ENCODE measurements at places on chromosomes 11 and 22. TPM values are rescaled to one million over a fixed set of nuclear protein-coding genes. Genes with fewer than 3 reads are reported as not detected.
A peak's percentile ranks its signal among the peaks of the same experiment; 100 is the strongest.

PDGFD gene
- 8.0 TPM for total RNA-seq

CDC42BPG gene
- total RNA-seq, result 20.1 TPM

POU2AF2 gene
- not detected for total RNA-seq

LRRN4CL gene
- 0.65 TPM for total RNA-seq

TEX54 gene
- not detected for total RNA-seq

MMP13 gene
- not detected for total RNA-seq

MEI1 gene
- total RNA-seq, result 1.5 TPM

P2RX6 gene
- 0.57 TPM for total RNA-seq

DNA sequence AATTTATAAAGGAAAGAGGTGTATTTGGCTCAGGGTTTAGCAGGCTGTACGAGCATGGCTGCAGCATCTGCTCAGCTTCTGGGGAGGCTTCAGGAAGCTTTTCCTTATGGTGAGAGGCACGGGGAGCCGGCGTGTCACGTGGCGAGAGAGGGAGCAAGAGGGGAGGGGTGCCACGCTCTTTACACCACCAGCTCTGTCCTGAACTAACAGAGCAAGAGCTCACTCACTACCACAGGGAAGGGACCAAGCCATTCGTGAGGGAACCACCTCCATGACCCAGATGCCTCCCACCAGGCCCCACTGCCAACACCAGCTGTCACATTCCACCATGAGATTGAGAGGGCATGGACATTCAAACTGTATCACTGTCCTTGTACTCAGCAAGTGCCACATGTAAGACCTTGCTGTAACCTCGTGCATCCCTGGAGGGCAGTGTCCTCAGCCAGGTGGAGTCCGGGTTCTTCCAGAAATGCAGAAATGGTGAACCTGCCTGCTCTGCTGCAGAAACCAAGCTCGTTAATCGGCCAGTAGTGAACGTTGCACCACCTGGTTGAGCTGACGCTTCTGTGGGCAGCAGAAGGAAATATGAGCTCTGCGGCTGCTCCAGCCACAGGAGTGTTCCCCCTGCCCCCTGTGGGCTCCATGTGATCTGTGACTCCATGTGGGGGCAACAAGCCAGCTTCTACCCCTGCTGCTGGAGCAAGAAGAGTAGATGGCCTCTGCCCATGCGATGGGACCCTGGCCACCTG lies 368.6 kb downstream of the TBC1D22A start:
- H3K27me3 ChIP-seq, result peaks cover 26% of the 10 kb centered on the region
- DNase-seq, result no peak
- no peak overlapping the region for H3K27ac ChIP-seq
- H3K4me1 ChIP-seq, result no peaks in the 10 kb centered on the region
- no peak overlapping the region for H3K4me3 ChIP-seq

GRCh38 chr22:37406441-37407235 lies 20.6 kb downstream of the ELFN2 start:
- H3K27ac ChIP-seq, result peak overlapping the region; percentile 15
- peaks cover 17% of the 10 kb centered on the region for H3K27me3 ChIP-seq
- H3K4me3 ChIP-seq, result no peak overlapping the region

DNA sequence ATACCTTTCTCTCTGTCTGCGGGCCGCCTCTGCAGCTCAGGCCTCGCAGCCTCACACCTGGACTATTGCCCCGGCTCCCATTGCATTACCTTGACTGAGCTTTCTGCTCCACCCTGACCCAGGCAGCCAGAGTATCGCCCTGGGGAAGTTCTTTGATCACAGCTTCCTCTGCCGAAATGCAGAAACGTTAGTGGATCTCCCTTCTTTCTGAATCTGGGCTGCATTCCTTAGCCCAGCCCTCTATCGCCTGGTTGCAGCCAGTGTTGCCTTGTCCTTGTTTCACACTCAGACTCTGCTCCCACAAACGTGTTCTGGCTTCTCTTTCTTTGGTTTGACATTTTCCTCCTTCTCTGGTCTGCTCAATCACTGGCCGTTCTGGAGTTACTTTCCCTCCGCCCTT lies 195.7 kb downstream of the ADAMTS15 start:
- H3K4me1 ChIP-seq, result no peaks in the 10 kb centered on the region
- H3K27me3 ChIP-seq, result peaks cover 16% of the 10 kb centered on the region
- no peaks in the 10 kb centered on the region for H3K36me3 ChIP-seq
- DNase-seq, result no peak
- no peak overlapping the region for H3K27ac ChIP-seq
- H3K4me3 ChIP-seq, result no peak overlapping the region

DNA sequence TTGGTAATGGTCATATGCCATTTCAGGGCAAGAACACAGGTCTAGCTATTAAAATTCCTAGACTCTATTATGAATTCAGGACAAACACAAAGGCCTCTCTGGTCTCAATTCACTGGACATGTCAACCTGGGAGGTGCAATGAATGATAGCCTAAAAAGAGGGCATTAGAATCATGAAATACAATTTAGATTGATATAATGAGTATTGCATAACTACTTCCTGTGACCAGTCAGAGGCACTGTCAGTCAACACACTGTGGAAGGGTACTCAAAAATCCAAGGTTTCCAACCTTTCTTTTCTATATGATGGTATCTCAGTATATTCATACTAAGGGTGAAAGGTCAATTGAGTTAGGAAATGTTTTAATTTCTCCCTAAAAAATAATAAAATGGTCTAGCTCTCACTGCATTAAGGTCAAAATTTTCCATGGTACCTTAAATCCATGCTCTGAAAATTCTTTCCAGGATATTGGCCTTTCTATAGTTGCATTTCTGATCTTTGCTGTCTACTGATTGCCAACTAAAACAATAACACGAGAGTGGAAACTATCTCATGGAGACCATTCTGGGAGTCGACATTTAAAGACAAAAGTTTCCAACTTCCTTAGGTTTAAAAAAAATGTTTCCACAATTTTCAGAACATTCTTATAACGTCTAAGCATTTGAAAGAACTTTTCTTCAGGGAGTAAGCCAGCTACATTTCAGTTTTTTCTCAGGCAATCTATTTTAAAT lies 81.7 kb upstream of the APOA1 start:
- H3K36me3 ChIP-seq, result peaks cover 6% of the 10 kb centered on the region
- peak overlapping the region; percentile 35 for H3K27ac ChIP-seq
- H3K27me3 ChIP-seq, result no peaks in the 10 kb centered on the region

- H3K4me3 ChIP-seq, result no peak overlapping the region
- peaks cover 3% of the 10 kb centered on the region for H3K4me1 ChIP-seq
- no peak overlapping the region for H3K27ac ChIP-seq
- H3K36me3 ChIP-seq, result no peaks in the 10 kb centered on the region
- peaks cover 7% of the 10 kb centered on the region for H3K27me3 ChIP-seq
Observed at GRCh38 chr22:46560696-46561295, 23.4 kb upstream of the CELSR1 start.

DNA sequence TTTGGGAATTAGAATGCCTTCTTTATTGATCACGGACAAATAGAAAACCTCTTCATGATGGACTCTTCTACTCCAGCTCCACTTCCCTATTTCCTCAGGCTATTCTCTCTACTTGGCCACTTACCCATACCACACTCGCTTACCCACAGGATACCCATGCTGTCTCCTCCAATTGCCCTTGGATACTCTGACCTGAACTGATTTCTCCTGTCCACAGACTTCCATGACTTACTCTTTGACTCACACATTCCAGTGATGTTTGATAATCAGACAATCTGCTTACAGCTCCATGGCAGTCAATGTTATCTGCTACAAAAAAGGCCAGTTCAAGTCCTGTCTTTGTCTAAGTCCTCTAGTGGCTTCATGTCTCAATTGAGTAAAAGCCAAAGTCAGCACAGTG lies 292.0 kb upstream of the CTSC start:
- no peak overlapping the region for H3K27ac ChIP-seq
- no peaks in the 10 kb centered on the region for H3K4me1 ChIP-seq
- no peak for DNase-seq
- H3K27me3 ChIP-seq, result no peaks in the 10 kb centered on the region
- no peaks in the 10 kb centered on the region for H3K36me3 ChIP-seq

DNA sequence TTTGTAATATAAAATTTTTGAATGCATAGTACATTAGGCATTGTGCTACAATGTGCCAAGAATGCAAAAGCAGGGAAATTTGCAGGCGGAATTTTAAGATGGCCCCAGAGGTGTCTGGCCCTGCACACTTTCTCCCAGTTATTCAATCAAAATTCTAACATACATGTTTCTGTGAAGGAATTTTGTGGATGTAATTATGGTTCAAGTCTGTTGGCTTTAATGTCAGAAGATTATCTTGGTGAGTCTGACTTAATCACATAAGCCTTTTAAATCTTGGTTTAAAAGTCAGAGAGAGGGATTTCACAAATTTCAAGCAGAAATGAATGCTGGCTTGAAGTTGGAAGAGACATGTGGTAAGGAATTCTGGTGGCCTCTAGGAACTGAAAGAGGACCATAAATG lies 423.4 kb upstream of the CCDC179 start:
- no peak overlapping the region for H3K4me3 ChIP-seq
- no peaks in the 10 kb centered on the region for H3K27me3 ChIP-seq
- no peak for DNase-seq
- H3K4me1 ChIP-seq, result no peaks in the 10 kb centered on the region
- H3K36me3 ChIP-seq, result no peaks in the 10 kb centered on the region
- H3K27ac ChIP-seq, result no peak overlapping the region

- H3K4me3 ChIP-seq, result peak overlapping the region; percentile 55
- DNase-seq, result no peak
- no peaks in the 10 kb centered on the region for H3K36me3 ChIP-seq
Observed at GRCh38 chr22:50169774-50170341, 673 bp upstream of the PANX2 start.

GRCh38 chr22:21857481-21857914 lies 9.9 kb downstream of the MAPK1 start:
- H3K4me1 ChIP-seq, result peaks cover 61% of the 10 kb centered on the region
- no peak for DNase-seq
- H3K27me3 ChIP-seq, result no peaks in the 10 kb centered on the region
- no peak overlapping the region for H3K4me3 ChIP-seq
- peak overlapping the region; percentile 77 for H3K27ac ChIP-seq

- peaks cover 37% of the 10 kb centered on the region for H3K4me1 ChIP-seq
- no peak for DNase-seq
- no peaks in the 10 kb centered on the region for H3K36me3 ChIP-seq
- no peak overlapping the region for H3K4me3 ChIP-seq
- H3K27ac ChIP-seq, result no peak overlapping the region
- no peaks in the 10 kb centered on the region for H3K27me3 ChIP-seq
Observed at GRCh38 chr11:95256321-95256779, 25.3 kb upstream of the SESN3 start.

DNA sequence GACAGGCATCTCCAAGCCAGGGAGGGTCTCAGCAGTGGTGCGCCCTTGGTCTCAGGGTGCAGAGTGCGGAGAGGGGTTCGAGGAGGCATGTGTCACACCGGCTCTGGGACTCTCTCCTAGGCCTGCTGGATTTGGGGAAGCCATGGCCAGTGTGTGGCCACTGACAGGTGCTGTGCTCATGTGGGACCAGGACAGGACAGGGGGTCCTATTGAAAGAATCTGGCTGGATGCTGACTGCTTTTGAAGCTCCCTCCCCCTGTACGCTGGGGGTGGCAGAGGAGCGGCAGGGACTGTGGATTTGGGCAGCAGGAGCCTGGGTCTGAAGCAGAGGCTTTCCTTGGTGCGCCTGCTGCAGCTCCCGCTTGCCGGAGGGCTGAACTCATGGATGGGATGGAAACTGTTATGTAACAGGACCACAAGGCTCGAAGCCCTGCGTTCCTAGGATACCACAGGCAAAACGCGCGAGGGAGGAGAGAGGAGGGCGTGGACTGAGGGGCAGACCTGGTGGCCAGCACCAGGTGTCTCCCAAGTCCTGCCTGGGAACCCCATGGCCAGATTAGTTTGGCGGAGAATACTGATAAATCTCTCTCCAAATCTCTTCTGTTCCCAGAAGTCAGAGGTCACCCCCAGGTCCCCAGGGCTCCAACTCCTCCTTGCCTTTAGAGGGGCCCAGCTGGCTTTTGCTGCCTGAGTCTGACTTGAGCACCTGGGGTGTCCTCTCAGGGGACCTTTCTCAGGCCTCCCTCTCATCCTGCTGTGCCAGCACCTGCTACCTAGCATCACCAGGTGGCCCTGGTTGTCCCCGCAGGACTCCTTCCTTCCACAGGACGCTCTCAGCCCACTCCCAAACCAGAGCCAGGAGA lies 13.8 kb upstream of the TEF start:
- DNase-seq, result no peak
- no peak overlapping the region for H3K4me3 ChIP-seq
- no peak overlapping the region for H3K27ac ChIP-seq
- peaks cover 10% of the 10 kb centered on the region for H3K4me1 ChIP-seq
- peaks cover 3% of the 10 kb centered on the region for H3K27me3 ChIP-seq

DNA sequence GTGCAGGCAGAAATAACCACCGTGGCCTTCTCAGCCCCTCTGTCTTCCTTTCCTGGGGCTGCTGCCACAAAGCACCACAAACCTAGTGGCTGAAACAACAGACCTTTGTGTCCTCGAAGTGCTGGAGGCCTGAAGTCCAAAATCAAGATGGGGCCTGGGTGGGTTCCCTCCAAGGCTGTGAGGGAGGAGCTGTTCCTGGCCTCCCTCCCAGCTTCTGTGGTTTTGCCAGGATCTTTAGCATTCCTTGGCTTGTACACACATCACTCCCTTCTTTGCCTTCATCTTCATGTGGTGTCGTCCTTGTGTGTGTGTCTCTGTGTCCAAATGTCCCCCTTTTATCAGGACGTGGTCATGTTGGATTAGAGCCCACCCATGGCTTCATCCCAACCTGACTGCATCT lies 29.0 kb upstream of the PARVG start:
- H3K4me1 ChIP-seq, result peaks cover 3% of the 10 kb centered on the region
- no peaks in the 10 kb centered on the region for H3K36me3 ChIP-seq
- H3K27ac ChIP-seq, result no peak overlapping the region
- H3K4me3 ChIP-seq, result no peak overlapping the region
- peaks cover 26% of the 10 kb centered on the region for H3K27me3 ChIP-seq

GRCh38 chr11:72781313-72782080 lies 12.3 kb downstream of the STARD10 start:
- peak overlapping the region; percentile 85 for H3K4me3 ChIP-seq
- H3K27me3 ChIP-seq, result no peaks in the 10 kb centered on the region

- H3K4me1 ChIP-seq, result peaks cover 1% of the 10 kb centered on the region
- no peaks in the 10 kb centered on the region for H3K36me3 ChIP-seq
- H3K4me3 ChIP-seq, result no peak overlapping the region
- DNase-seq, result no peak
Observed at GRCh38 chr22:22884888-22885840, 2.5 kb upstream of the IGLL5 start.

DNA sequence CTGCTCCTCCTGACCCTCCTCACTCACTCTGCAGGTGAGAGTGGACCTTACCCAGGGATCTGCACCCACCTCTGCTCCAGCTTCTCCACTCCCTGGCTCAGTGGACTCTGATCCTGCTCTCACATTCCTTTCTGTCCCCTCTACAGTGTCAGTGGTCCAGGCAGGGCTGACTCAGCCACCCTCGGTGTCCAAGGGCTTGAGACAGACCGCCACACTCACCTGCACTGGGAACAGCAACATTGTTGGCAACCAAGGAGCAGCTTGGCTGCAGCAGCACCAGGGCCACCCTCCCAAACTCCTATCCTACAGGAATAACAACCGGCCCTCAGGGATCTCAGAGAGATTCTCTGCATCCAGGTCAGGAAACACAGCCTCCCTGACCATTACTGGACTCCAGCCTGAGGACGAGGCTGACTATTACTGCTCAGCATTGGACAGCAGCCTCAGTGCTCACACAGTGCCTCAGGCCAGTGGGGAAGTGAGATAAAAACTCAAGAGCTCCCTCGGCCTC lies 29.7 kb upstream of the VPREB1 start:
- peaks cover 82% of the 10 kb centered on the region for H3K27me3 ChIP-seq
- H3K27ac ChIP-seq, result no peak overlapping the region
- H3K4me1 ChIP-seq, result no peaks in the 10 kb centered on the region
- DNase-seq, result no peak
- no peak overlapping the region for H3K4me3 ChIP-seq
